ENCODE measurements at places on chromosomes 12 and 14.

DNA sequence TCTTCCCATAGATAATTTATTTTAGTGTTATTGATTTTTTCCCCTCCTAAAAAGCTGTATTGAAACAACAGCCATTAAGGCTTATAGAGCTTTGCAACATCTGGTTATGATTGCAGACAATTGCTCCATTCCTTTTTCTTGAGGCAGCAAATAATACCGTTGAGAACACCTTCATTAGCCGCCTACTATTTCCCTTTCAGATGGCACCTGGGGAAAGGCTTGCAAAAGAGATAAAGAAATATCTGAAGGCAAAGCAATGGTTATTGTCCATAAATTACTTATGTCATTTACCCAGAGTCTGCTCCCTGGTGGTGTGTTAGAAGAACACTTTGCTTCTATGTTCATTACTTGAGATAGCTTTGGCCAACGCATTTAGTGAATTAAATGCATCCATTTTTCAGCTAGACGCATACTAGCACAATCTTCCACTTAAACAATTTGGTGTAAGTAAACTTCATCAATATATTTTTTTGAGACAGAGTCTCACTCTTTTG is 377.8 kb downstream of the KCNH5 start:
- no peak for DNase-seq

DNA sequence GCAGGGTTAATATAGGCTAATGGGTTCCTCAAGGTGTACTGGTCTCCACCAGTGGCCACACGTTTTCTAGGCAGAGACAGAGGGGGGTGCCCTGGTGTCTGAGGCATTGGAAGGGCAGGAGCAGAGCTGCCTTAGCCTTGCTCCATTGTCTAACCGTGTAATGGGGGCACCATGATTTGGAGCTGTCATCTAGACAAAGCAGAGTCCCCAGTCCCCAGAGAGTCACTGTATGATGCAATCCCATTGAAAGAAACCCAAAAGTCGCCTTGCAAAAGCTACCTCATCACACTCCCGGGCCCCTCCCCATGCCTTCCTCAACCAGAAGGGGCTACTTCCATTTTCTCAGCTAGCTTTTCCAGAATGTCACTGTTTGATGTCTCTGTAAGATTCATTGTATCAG is 487.1 kb downstream of the AACS start:
- DNase-seq: no peak

GRCh38 chr14:102545461-102546265 is 36.1 kb upstream of the ANKRD9 start:
- no peak for DNase-seq

- DNase-seq: no peak
Observed at GRCh38 chr12:42590330-42590934, 886 bp upstream of the PRICKLE1 start.

DNA sequence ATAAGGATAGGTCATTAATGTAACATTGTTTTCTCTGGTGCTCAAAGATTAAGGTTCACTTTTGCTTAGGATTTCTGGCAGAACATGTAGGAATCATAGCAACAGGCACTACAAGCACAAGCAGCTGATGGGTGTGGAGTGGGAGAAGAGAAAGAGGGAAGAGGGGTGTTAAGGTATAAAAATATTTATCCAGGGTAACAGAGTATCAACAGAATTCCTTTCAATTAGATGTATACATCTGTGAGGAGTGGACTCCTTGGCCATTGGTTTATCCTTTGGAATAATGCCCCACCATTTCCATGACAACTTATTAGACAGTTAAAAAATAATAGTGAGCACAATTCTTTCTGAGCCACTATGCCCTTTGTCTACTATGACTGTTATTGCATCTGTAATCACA is 388.3 kb upstream of the DDHD1 start:
- DNase-seq: no peak

DNA sequence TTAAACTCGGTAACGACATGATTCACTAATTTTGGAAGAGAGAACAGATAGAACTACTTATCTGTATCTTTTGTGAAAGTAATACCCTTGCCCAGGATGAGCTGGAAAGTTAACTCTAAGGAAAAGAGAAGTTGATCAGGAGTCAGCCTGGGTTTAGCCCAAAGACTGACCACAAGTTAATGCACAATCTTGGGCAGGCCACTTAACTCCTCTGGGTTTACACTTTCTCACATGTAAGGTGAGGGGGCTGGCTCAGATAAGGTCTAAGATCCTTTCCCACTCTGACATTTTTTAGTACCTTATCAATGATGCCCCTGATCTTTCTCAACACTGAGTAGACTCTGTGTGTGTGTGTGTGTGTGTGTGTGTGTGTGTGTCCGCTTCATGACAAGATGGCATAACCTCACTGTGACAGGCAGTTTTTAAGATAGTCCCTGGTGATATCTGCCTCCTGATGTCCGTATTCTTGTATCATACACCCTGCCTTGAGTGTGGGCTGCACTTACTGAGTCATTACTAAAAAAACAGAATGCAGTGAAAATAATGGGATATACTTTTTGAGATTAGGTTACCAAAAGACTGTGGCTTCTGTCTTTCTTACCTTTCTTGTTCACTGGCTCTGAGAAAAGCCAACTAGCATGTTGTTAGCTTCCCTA is 56.2 kb upstream of the CCDC198 start:
- no peak for DNase-seq

- DNase-seq: no peak
Observed at GRCh38 chr12:6696690-6697583, 3.7 kb downstream of the PIANP start.

GRCh38 chr14:77343662-77344061 is 22.8 kb downstream of the GSTZ1 start:
- DNase-seq: no peak

Data from CD4-positive, alpha-beta T cell treated with Interleukin-15 for 4 hours (primary cell).